ENCODE measurements at places on chromosomes 1 and 21.
A peak's percentile ranks its signal among the peaks of the same experiment; 100 is the strongest.

- DNase-seq, result no peak
Observed at GRCh38 chr1:180080439-180080838, 74.2 kb upstream of the QSOX1 start.

DNA sequence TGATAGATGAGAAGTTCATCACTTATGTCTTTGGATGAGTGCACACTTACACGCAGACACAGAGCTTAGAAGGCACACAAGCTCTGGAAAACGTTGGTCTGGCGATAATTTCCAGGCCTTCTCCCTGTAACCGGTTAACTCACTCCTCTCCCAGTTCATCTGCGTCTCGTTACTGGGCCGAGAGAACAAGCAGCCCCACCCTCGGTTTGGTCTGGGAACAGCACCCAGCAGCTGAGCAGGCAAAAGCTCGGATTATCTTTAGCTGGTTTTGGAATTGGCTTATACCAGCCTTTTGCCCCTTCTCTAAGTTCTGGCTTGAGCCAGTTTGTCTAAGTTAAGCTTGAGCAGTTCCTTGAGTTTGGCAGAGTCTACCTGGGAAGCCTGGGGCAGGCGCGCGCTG is 27.3 kb upstream of the COL6A1 start:
- DNase-seq, result no peak

GRCh38 chr1:25692560-25692959 is 76.0 kb downstream of the MAN1C1 start:
- DNase-seq, result no peak

DNA sequence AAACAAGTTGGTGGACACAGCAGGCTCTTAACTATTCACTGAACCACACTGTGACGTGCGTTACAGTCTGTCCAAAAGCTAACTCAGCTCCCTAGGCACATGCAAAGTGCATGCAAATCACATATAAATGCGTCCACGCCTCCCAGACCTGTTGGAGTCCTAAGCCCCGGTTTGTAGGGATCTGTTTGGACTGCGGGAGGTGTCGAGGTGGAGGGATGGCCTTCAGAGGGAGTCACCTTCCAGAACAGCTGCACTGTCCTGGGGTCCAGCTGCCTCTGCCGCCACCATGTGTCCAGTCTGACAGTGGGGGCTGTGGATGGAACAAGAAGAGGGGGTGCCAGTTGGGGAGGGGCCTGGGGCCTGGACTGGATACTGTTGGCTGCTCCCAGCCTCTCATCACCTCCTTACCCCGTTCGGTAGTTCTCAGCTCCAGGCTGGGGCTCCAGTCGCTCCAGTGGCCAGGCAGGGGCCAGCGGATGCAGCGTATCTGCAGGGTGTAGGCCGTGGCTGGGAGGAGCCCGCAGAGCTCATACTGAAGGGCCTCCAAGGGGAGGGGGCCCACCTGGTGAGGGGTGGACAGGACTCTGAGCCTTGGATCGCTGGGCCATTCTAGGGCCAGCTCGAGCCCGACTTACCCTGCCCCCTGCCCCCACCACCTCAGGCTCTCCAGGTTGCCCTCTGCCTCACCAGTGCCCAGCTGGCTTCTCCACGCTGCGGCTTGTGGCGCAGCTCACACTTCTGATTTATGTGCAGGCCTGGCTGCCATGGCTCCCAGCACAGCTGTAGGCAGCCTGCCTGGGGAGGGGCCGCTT is 7.9 kb upstream of the MRPS15 start:
- DNase-seq, result peak; percentile 62

DNA sequence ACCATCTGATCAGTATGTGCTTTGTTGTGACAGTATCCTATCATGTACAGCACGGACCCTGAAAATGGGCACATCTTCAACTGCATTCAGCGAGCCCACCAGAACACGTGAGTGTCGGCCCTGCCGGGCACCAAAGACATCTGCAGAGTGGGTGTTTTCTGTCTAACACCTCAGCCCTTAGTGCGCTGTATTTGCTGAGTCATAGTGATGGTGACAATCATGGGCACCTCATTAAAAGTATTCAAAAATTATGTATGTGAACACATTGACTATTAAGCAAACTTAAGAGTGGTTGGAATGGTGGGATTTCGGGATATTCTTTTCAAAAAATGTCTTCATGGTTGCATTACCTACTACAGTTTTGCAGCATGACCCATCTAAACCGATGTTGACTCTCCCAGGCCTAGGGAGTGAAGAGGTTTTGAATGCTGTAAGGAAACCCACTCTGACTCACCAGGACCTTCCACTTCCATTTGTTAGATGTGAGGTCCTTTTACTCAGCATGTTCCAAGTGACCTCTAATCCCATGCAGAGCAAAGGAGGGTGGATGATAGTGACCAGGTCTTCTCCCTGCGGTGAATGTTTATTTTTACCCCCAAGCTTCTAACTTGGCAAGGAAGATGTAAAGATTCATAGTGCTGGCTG is 20.1 kb downstream of the MGST3 start:
- no peak for DNase-seq

DNA sequence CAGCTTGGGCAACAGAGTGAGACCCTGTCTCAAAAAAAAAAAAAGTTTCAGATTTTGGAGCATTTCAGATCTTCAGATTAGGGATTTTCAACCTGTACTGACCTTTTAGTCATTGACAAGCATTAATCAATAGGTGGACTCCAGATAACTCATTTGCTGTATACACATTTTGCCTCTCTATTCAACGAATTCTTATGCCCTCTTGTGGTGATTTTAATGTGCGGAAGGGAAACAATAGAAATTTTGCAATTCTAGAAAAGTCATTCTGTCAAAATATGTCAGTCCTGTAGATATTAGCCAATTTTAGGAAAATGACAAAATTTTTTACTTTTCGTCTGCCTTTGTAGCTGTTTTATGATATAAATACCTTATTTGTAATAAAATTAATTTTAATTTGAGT is 11.6 kb upstream of the OR2G2 start:
- DNase-seq, result no peak

- DNase-seq, result no peak
Observed at GRCh38 chr1:45913183-45913683, 109.8 kb downstream of the MAST2 start.

- DNase-seq, result no peak
Observed at GRCh38 chr1:38337711-38338110, 291.1 kb upstream of the POU3F1 start.

- peak; percentile 84 for DNase-seq
Observed at GRCh38 chr1:155184835-155185782, 11.5 kb downstream of the TRIM46 start.

DNA sequence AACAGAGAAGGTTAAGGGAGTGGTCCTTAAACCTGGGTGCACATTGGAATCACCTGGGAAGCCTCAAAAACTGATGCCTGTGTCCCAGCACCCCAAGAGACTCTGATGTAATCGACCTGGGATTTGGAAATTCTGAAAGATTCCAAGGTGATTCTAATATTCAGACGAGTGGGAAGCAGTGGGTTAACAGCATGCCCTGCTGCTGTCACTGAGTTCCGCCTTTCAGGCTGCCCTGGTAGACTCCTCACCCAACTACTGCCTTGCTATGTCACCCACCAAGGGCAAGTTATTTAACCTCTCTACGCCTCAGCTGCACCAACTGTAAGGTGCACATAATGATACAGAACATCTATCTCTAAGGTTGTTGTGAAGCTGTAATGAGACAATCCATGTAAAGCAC is 59.2 kb downstream of the CD34 start:
- DNase-seq, result no peak

GRCh38 chr21:25831300-25831960 is 96.7 kb downstream of the GABPA start:
- no peak for DNase-seq

DNA sequence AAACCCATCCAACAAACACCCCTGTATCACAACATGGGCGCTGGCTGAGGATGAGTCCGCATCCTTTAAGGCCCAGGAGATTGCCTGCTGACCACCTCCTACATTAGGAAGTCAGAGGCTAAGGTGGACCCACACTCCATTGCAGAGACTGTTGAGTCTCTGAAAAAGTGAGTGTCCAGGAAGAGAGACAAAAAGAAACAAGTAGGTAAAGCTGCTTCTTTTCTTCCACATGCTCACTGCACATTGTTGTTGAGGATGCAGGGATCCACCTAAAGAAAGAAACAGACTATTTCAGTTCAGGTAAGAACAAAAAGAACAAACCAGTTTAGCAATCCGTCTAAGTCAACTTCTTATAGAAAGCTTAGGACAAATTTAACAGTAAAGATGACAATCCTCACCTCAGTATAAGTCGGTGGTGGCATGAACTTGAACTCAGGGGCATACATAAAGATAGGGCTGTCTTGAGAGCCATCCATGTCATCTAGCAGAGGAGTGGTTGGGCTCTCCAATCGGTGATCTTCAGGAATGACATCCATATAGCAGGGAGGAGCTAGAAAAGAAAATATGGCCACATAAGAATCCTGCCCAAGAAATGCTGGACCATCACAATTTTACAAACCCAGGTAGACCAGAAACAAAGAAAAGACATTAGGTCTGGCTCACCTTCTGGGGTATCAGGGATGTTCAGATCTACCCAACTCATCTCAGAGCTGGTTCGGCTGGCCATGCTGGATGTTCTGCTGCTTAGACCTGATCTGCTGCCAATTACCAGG is 2.6 kb downstream of the TXNIP start:
- DNase-seq, result no peak

DNA sequence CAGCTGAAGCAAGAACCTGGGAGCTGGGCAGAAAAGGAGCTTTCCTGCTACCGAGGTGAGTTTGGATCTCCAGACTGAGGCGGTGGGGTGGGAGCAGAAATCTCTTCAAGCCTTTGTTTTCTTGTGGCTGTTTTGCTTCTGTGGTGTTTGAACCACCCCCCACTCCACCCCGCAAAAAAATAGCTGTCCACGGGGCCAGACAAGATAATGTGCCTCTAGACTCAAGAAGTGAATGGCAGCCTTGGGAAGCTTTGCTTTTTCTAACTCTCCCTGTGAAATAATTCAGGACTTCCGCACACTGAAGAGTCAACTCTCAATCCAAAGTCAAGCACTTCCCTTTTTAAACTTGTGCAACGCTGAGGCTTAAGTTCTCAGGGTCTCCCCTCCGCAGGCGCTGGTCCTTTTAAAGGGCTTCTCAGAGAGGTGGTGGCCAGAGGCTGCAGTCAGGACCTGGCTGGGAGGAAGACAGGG is 159.6 kb upstream of the COA6 start:
- DNase-seq, result no peak

- no peak for DNase-seq
Observed at GRCh38 chr1:39608921-39609320, 30.5 kb downstream of the HEYL start.

GRCh38 chr21:28768753-28769152 is 223.9 kb downstream of the LTN1 start:
- DNase-seq, result no peak

DNA sequence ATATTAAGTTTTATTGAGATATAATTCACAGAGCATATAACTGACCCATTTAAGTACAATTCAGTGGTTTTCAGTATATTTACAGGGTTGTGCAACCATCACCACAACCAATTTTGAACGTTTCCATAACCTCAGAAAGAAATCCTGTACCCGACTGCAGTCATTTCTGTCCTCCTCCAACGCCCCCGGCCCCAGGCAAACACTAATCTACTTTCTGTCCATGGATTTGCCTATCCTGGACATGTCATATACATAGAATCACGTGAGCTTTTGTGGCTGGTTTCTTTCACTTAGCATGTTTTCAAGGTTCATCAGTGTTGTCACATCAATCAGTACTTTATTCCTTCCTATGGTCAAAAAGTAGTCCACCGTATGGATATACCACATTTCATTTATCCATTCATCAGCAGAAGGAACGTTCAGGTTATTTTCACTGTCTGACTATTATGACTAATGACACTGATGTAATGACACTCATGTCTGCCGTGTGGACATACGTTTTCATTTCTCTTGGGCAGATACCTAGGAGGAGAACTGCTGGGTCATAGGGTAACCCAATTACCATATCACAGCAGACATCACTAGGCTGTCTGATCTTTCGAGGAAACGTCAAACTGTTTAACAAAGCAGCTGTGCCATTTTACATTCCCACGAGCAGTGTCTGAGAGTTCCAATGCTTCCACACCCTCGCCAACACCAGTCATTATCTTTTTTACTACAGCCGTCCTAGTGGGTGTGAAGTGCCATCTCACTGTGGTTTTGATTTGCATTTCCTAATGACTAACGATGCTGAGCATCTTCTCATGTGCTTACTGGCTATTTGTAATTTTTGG is 30.8 kb downstream of the MRPL37 start:
- no peak for DNase-seq

DNA sequence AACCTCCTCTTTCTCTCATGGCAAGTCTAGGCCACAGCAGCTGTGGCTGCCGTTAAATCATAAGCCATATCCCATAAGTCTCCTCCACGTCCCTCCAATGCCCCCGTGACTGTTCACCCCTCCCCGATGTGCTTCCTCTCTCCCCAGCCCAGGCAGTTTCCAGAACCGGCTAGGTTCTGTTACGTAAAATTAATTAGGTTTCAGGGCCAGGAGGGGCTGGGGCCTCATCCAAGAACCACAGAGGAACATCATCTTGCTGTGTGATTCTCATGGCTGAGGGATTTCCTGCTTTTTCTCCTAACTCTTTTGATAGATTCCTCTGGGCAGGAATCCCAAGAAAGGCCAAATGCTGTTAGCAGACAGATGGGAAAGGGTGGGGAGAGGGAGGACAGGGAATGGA is 141.8 kb upstream of the AJAP1 start:
- no peak for DNase-seq

DNA sequence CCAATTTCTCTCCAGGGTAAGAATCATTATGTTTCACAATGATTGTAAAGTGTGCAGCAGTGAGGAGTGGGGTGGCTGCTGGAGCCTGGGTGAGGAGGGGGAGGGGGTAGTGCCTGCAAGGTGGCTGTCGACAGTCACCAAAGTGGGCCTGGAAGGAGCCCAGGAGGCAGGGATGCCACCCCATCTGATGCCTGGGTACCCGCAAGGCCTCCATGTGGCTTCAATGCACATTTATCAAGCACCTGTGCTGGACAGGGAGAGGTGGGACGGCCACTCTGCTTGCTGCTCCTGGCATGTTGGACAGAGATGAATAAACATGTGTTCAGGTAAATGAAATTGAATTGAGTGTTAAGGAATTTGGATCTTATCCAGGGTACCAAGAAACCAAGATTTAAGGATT is 78.8 kb upstream of the DISP3 start:
- DNase-seq, result no peak

DNA sequence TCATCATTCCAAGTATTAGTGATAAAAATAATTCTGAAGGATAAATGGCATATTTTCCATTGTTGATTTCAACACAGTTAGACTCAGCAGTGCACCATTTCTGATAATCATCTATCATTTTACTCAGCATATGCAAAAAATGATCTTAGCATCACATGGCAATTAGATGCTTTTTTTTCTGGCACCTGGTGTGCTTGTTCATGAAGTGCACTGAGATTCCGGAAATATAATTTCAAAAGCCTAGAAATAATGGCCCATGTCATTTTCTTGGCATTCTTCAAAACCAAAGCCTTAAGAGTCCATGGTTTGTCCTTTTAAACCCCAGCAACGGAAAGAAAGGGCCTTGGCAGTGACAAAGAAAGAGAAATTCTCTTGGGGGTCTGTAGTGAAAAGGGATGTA is 278.8 kb downstream of the KIF26B start:
- DNase-seq, result no peak

DNA sequence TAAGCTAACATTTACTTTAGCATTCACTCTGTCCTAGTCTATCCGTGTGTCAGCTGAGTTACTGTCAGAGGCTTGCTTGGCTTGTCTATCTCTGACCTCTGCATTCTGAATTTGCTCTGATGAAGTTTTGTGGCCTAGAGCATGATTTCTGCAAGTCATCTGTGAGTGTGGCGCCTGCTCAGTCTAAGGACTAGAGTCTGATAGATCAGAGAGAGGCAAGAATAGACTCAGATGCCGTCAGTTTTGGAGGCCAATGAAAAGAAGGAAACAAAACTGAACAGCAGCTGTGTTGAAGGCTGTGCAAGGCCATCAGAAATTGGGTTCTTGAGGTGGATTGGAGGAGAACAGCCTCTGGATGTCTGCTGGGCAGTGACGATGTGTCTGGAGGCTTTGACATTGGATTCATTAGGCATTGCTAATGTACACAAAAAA is 573.1 kb downstream of the USP25 start:
- DNase-seq, result no peak
